ENCODE measurements at places on chromosomes 3 and 15.

- DNase-seq: no peak
Measured at GRCh38 chr15:96500508-96500907, 170.0 kb downstream of the NR2F2 start.

DNA sequence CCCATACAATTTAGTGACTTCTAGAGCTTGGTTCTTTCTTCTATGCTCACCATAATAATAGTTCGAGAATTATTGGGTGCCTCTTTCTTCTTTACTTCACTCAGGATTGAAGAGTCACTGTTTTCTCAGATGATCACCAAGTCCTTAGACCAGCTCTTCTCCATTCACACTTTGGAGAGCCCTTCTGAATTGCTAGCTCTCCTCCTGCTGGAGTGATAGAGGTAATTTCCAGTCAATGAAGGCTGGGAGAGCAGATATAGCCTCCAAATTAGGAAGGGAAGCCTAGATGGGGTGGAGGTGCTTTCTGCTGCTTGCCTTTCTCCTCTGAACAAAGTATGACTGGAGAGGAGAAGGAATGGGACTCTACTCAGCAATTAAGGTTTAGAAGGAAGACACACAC lies 10.7 kb upstream of the BBX start:
- no peak for DNase-seq

DNA sequence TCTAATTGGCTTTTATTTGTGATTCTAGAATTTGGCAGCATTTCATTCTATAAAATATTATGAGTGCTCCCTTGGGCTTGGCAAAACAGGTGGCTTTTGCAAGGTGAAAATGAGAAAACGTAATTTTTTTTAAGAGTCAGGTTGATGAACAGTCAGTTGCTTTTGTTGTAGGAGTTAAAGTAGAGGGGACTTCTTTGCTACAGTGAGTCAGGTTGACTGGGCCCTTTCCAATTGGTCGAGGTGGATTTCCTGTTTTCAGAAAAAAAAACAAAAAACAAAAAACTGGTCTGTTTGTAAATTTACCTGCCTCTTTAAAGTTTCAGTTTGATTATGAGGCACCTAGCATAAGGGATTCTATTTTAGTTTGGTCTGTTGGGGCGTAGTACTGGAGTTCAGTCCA lies 1469.4 kb upstream of the GBE1 start:
- DNase-seq: no peak

DNA sequence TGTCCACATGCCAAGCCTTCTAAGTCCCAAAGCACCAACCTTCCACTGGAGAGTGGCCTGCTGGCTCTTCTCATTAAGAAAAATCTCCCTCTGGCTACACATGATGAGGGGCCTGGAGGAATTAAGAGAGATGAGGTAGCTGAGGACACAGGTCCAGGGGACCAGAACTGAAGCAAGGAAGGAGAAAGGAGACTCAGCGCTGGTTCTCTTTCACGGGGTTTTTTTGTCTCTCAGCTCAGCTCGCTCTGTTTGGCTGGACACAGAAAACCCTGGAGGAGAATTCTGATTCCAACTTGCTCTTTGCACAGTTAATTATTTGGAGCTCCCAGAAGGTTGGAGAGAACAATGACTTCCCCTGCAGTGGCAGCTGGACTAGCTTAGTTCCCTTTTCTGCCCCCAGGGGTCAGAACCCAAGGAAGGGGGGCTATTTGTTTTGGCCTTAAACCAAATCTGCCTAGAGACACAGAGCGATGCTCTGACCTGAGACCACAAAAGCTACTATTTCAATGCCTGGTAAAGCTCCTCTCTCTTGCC lies 507.6 kb downstream of the FHIT start:
- no peak for DNase-seq

- no peak for DNase-seq
Measured at GRCh38 chr3:174767853-174768382, 91.2 kb upstream of the NAALADL2 start.

DNA sequence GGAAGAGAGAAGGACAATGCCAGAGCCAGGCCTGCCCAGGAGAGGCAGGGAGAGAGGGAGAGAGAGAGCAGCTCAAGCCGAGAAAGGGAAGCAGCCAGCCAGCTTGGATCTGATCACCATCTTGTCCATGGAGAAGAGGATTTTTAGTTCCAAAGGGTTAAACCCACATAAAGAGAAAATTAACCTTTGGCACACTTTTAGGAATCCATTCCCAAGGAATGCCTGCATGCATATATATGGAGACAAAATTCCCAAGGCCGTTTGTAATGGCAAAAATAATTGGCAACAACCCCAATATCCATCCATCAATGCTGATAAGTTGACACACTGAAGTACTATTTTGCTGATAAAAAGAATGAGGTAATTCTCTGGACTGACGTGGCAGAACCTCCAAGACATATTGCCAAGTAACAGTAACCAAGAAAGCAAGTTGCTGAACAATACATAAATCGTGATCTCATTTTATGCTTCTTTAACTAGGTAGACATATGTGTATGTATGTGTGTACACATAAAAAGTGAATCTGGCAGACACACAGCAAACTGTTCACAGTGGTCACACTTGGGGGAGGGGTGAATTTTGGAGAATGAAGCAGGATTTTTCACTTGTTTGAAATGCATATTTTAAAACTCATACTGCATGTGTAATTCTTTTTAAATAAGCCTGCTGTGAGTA lies 7.5 kb upstream of the STRA6 start:
- no peak for DNase-seq

GRCh38 chr15:49645941-49646340 lies 25.1 kb downstream of the DTWD1 start:
- DNase-seq: no peak

DNA sequence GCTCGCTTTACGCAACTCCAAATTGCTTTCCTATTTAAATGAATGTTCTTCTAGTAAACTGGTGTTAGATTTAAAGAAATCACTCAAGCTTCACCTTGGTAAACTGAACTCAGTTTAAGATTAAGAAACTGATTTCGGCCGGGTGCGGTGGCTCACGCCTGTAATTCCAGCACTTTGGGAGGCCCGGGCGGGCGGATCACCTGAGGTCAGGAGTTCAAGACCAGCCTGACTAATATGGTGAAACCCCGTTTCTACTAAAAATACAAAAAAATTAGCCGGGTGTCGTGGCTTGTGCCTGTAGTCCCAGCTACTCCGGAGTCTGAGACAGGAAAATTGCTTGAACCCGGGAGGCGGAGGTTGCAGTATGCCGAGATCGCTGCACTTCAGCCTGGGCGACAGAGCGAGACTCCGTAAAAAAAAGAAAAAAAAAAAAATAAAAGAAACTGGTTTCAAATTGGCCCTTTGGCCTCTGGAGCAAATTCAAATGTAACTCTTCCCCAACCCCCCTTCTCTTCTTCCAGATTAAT lies 1.7 kb downstream of the SKIL start:
- no peak for DNase-seq

- DNase-seq: no peak
Measured at GRCh38 chr3:131007782-131008181, 18.8 kb downstream of the ASTE1 start.

- DNase-seq: no peak
Measured at GRCh38 chr3:11134794-11135193, 19.5 kb upstream of the HRH1 start.
